ENCODE measurements at places on chromosomes 13 and 19. TPM values are rescaled to one million over a fixed set of nuclear protein-coding genes. Genes with fewer than 3 reads are reported as not detected.

GRCh38 chr13:105796081-105796480, 739.4 kb downstream of the EFNB2 start:
- H3K27ac ChIP-seq, result no peak overlapping the region
- H3K36me3 ChIP-seq, result no peaks in the 10 kb centered on the region
- no peaks in the 10 kb centered on the region for H3K4me1 ChIP-seq
- no peak for DNase-seq
- H3K4me3 ChIP-seq, result no peak overlapping the region

DNA sequence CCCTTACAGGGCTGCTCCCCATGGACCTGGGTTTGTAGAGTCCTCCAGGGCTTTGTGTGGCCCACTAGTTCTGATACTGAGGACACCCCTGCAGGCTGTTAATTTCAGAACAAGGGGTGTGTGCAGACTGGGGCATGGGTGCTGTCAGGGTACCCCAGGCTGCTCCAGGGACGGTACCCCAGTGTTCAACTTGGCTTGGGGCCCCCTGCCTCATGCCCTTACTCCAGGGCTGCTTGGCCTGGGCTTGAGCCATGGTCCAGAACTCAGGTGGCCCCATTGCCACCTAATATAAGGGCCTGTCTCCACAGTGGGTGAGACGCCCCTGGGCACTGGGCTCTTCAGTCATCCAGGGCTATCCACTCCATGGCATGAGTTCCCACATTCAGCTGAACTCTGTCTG, 1417.6 kb downstream of the UQCRFS1 start:
- H3K27me3 ChIP-seq, result no peaks in the 10 kb centered on the region
- no peak for DNase-seq
- peak overlapping the region; percentile 29 for H3K4me3 ChIP-seq

GRCh38 chr13:99295488-99296252, 11.5 kb downstream of the GPR183 start:
- peaks cover 78% of the 10 kb centered on the region for H3K4me1 ChIP-seq
- H3K36me3 ChIP-seq, result peaks cover 38% of the 10 kb centered on the region
- DNase-seq, result no peak
- no peaks in the 10 kb centered on the region for H3K27me3 ChIP-seq
- peak overlapping the region; percentile 87 for H3K27ac ChIP-seq
- H3K4me3 ChIP-seq, result peak overlapping the region; percentile 34

Gene MYO16
- total RNA-seq, result not detected

- peak overlapping the region; percentile 10 for H3K27ac ChIP-seq
- DNase-seq, result peak; percentile 62
- peaks cover 51% of the 10 kb centered on the region for H3K4me1 ChIP-seq
- peaks cover 16% of the 10 kb centered on the region for H3K36me3 ChIP-seq
- no peaks in the 10 kb centered on the region for H3K27me3 ChIP-seq
These were observed 8.2 kb downstream of the MTIF3 start for GRCh38 chr13:27442071-27442647.
